ENCODE measurements at places on chromosomes 7 and 10.

- H3K36me3 ChIP-seq: no peaks in the 10 kb centered on the region
- DNase-seq: no peak
- H3K27me3 ChIP-seq: no peaks in the 10 kb centered on the region
- H3K27ac ChIP-seq: no peak overlapping the region
- no peaks in the 10 kb centered on the region for H3K4me1 ChIP-seq
- H3K4me3 ChIP-seq: no peak overlapping the region
These were observed 586.0 kb downstream of the TCERG1L start for GRCh38 chr10:130725474-130725970.

DNA sequence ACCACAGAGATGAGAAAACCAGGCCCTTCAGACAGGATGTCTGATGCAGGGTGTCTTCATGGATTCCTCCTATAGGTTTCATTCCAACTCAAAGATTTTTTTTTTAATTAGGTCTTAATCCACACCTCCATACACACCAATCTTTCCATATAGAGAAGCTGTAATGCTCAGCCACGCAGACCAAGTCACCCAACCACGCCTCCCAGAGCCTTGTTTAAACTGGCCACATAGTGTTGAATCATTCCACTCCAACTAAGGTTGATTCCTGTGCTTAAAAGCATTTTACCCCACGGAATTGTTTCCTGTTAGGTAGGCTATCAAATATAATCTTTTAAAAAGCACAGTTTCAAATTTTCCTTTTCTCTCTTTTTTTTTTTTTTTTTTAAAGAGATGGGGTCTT lies 153.6 kb downstream of the TYW1B start:
- no peaks in the 10 kb centered on the region for H3K36me3 ChIP-seq
- no peak overlapping the region for H3K4me3 ChIP-seq
- DNase-seq: no peak
- H3K27me3 ChIP-seq: no peaks in the 10 kb centered on the region

DNA sequence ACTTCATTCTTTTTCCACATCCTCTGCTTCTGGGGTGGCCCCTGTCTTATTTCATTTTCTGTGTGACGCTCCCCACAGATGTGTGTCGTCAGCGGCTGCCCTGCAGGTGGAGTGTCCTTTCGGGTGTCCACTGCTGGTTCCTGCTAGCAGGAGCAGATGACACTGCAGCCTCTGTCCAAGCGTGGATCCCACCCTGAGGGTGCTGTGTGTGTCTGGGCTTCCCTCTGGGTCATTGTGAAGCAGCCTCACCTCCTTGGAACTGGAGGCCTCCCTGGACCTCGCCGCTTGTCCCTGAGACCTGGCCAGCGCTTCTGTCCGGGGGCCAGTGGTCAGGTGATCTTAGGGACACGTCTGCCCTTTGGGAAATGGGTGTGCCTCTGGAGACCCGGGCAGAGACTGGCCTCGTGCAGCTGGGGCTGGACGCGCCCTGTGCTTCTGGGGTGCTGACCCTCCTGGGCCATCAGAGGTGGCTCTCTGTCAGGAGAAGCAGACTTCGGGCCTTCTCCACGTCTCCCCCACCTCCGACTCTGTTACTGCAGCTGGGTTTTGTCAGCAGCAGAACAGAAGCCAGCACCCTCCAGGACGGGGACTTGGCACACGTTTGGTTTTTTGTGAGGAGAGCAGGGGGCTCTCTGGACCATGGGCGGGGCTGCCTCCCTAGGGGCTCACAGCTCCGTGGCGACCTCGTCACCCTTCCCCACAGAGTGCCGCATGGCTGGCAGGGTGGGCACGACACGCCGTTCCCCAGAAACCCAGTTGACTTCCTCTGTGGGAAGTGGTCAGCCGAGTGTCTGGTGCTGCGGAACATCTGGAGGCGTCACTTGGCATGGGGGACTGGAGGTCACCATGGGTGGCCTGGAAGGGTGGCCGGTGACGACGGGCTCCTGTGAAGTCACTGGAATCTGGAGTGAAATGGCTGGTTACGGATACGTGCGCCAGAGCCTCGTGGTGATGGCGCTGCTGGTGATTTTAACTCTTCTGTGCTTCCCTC lies 48.4 kb downstream of the INPP5A start:
- no peaks in the 10 kb centered on the region for H3K27me3 ChIP-seq
- peaks cover 23% of the 10 kb centered on the region for H3K4me1 ChIP-seq
- no peaks in the 10 kb centered on the region for H3K36me3 ChIP-seq
- no peak overlapping the region for H3K4me3 ChIP-seq

- no peaks in the 10 kb centered on the region for H3K4me1 ChIP-seq
- no peak overlapping the region for H3K27ac ChIP-seq
- no peaks in the 10 kb centered on the region for H3K27me3 ChIP-seq
- H3K4me3 ChIP-seq: no peak overlapping the region
- H3K36me3 ChIP-seq: no peaks in the 10 kb centered on the region
These were observed 45.2 kb downstream of the PNLIPRP3 start for GRCh38 chr10:116472891-116473290.

DNA sequence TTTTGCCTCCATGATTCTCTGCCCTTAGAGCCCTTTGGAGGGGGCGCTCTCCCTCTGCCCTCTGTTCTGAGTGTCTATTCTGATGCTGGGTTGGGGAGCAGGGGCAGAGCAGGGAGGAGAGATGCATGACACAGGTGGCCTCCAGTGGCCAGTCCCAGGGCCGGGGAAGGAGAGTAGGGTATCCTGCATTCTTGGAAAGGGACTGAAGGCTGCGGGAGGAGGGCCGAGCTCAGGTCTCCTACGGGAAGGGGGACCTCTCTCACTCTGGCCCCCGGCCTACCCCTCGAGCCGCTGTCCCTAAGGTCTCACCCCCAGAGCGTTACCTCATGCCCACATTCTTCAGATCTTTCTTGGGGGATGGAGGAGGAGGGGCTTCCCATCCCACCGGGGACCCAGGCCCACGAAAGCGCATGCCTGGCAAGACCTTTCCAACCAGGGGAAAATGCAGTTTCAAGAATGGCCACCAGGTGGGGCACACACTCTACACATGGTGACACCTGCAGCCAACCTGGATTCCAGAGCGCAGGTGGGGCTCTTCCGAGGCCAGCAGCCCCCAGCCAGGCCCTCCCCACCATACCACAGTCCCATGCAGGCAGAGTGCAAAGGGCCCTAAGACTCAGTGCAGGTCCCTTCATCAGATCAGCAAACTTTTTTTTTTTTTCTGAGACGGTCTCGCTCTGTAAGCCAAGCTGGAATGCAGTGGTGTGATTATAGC lies 86.4 kb downstream of the MYL10 start:
- no peaks in the 10 kb centered on the region for H3K27me3 ChIP-seq
- no peaks in the 10 kb centered on the region for H3K36me3 ChIP-seq
- peak; percentile 48 for DNase-seq
- H3K4me1 ChIP-seq: no peaks in the 10 kb centered on the region
- no peak overlapping the region for H3K27ac ChIP-seq

DNA sequence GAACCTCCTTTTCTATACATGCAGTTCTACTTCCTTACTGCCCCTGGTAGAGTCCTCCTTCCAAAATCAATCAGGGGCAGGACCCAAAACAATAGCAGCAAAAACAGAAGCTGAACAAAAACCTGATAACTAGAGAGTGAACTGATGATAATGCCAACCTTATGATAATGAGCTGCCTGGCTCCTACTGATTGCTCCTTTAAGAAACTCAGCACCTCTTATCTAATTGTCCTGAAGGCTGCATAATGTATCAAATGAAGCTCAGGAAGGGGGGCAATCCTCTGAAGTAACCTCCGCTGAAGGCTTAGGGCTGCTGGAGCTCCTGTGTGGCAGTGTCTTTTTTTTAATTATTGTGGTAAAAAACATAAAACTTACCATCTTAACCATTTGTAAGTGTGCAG lies 257.0 kb downstream of the PHTF2 start:
- no peak for DNase-seq
- no peaks in the 10 kb centered on the region for H3K27me3 ChIP-seq
- H3K4me3 ChIP-seq: no peak overlapping the region
- H3K36me3 ChIP-seq: no peaks in the 10 kb centered on the region
- no peaks in the 10 kb centered on the region for H3K4me1 ChIP-seq
- no peak overlapping the region for H3K27ac ChIP-seq

DNA sequence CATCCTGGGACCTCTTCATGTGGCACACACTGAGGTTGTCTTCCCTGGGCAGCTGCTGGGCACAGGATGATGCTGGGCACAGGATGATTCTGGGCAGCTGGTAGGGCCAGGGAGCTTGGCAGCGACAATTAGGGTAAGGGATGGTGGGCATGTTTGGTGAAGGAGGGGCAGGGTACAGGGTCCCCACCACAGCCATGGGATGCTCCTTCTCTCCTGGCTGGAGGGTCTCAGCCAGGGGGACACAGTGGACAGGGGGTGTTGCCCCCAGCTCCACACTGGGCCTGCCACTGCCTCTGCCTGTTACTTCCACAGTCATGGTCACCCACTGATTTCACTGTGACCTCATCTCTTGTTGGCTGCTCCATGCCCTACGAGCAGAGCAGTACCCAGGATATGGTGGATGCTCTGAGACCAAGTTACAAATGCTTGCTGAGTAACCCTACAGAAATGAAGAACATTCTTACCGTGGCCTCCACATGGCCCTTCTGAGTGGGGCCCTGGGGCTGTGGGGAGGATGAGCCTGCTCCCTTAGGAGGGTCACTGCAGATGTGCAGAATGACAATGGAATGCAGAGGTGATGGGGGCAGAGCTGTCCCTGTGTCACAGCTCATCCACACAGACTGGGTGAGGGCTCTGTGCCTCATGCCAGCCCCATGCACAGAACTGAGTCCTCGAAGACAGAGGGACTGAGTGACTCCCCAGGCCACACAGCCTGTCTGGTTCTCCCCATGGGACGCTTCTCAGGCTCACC lies 28.4 kb upstream of the RET start:
- no peak for DNase-seq
- no peak overlapping the region for H3K27ac ChIP-seq
- no peaks in the 10 kb centered on the region for H3K4me1 ChIP-seq
- no peak overlapping the region for H3K4me3 ChIP-seq
- H3K36me3 ChIP-seq: no peaks in the 10 kb centered on the region
- no peaks in the 10 kb centered on the region for H3K27me3 ChIP-seq

GRCh38 chr10:42866115-42866995 lies 83.8 kb downstream of the BMS1 start:
- peaks cover 21% of the 10 kb centered on the region for H3K27me3 ChIP-seq
- peak; percentile 65 for DNase-seq
- no peak overlapping the region for H3K4me3 ChIP-seq

- no peak overlapping the region for H3K27ac ChIP-seq
- DNase-seq: no peak
- H3K27me3 ChIP-seq: no peaks in the 10 kb centered on the region
- H3K36me3 ChIP-seq: no peaks in the 10 kb centered on the region
- H3K4me1 ChIP-seq: no peaks in the 10 kb centered on the region
These were observed 76.5 kb downstream of the PPP1R17 start for GRCh38 chr7:31763548-31763947.

GRCh38 chr10:72173619-72174296 lies 42.1 kb upstream of the ANAPC16 start:
- no peak for DNase-seq
- no peaks in the 10 kb centered on the region for H3K36me3 ChIP-seq

DNA sequence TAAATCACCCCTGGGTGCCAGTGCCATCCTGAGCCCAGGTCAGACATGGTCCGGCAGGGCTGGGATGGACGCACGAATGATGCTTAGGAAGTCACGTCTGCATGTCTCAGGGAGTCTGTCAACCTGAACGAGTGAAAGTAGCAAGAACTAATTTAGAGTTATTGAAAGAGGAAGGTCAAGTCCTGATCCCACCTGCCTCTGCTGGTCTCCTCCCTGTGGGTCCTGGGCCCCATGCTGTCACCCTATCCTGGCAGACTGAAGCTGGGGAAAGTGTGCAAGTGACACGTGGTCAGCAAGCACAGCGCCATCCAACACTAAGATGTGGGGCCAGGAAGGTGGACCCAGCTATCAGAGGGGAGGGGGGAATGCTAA lies 26.1 kb upstream of the GRID1 start:
- H3K27ac ChIP-seq: no peak overlapping the region
- H3K4me1 ChIP-seq: no peaks in the 10 kb centered on the region
- H3K27me3 ChIP-seq: peaks cover 20% of the 10 kb centered on the region

DNA sequence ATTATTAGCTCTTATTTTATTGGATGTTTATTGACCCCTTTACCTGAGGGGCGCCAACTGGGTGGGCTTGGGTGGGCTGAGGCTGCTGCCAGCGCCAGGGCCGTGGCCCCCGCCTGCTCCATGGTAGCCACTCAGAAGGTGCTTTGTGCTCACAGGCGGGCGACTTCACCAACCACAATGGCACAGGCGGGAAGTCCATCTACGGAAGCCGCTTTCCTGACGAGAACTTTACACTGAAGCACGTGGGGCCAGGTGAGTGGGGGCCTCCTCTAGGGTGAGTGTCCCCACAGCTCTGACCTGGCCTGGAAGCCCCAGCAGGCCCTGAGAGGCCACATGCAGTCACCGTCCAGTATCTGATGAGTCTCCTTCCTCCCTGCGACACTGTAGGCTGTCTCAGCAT lies 4.1 kb downstream of the PPIF start:
- H3K27ac ChIP-seq: no peak overlapping the region
- H3K4me1 ChIP-seq: peaks cover 11% of the 10 kb centered on the region
- H3K4me3 ChIP-seq: no peak overlapping the region
- no peak for DNase-seq

DNA sequence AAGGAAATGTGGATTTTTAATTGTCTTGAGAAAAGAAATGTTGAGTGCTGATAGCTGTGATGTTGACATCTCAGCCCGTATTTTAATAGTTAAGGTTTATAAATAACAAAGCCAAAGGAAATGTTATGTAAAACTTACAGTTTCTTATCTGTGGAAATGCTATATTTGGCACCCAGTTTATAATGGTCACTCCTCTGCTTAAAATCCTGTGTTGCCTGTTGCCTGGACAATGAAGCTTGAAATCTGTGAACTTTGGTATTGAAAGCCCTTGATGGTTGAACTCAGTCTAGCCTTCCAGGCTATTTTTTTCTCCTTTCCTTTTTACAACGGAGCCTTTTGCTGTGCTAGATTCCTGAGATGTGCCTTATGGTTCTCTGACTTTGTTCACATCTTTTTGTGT lies 46.5 kb downstream of the MCU start:
- H3K27ac ChIP-seq: no peak overlapping the region
- peaks cover 18% of the 10 kb centered on the region for H3K4me1 ChIP-seq
- H3K4me3 ChIP-seq: no peak overlapping the region
- DNase-seq: peak; percentile 92

DNA sequence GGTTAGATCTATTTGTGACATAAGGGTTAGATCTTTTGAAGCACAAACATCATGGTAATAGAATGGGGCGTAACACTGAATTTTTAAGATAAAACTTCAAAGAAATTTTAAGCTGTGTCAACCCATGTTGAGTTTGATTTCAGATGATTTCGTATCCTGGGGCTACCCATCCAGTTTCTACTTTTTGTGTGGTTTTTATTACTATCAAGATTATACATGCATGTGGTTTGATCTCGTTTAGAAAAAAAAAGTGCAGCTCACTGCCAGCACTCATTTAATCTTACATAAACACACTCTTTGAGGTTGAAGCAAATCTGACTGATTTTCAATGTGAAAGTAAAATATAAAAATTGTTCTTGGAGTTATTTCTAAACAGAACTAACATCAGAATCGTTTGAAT lies 140.8 kb upstream of the GRB10 start:
- H3K27me3 ChIP-seq: peaks cover 9% of the 10 kb centered on the region
- no peaks in the 10 kb centered on the region for H3K4me1 ChIP-seq
- no peaks in the 10 kb centered on the region for H3K36me3 ChIP-seq
- no peak for DNase-seq
- H3K27ac ChIP-seq: no peak overlapping the region

Data from endothelial cell of umbilical vein (primary cell).